ENCODE measurements at places on chromosomes 6 and 20.

DNA sequence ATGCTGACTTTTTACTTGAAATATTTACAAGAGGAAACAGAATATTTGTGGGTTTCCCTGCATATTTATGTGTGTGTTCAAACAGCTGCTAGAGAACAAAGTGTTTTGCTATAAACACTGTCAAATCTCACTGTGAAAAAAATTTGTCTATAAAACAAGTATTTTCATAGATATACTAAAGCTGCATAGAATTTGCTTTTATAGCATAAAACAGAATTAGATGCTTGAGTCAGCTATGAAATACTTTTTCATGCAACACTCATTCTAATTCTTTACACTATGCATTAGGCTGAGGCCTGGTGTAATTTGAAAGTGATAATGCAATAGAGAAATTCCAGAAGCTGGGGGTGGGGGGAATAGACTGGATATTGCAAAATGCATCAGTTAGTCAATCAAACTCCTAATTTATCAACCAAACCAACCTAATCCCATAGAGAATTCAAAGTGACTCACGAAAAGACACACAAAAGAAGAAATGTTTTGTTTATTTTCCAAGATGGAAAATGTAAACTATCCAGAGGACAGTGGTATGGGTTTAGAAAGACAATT lies 148.2 kb downstream of the LAMA2 start:
- DNase-seq: no peak

GRCh38 chr6:85643537-85644278 lies 1.0 kb upstream of the SYNCRIP start:
- DNase-seq: peak; percentile 87

- DNase-seq: no peak
Observed at GRCh38 chr6:39452306-39453145, 130.0 kb upstream of the KCNK16 start.

DNA sequence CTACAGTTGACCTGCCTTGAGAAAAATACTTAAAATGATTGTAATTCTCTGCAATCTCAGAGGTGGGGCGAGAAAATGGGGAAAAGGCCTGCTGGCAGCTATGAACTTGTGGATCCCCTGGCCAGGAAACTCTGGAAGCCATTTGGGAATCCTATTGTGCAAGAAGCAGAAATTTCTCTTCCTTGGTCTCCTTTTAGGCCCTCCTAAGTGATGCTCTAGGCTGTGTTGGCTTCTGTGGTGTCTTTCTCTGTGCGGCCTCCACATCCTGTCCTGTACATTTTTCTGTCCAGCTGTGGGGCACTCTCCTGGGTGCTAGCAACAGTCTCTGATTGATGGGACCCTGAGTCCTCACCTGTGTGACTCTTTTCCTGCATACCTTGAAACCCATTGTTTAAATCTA lies 290.9 kb downstream of the FARS2 start:
- DNase-seq: no peak

DNA sequence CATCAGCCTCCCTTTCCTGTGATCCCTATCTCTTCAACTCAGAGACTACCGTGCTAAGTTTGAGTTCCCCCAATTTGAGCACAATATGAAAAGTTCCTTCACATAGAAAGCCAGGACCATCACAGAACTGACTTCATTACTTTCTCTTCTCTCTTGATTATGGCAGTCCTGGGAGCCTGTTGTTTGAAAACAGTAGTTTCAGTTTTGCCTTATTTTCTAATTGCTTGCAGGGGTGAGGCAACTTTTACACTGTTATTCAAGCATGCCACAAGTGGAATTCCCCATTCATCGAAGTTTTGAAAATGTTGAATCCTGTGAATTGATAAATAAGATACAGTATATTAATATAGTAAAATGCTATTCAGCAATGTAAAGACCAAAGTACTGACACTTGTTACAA lies 569.7 kb upstream of the MARCKS start:
- DNase-seq: no peak

DNA sequence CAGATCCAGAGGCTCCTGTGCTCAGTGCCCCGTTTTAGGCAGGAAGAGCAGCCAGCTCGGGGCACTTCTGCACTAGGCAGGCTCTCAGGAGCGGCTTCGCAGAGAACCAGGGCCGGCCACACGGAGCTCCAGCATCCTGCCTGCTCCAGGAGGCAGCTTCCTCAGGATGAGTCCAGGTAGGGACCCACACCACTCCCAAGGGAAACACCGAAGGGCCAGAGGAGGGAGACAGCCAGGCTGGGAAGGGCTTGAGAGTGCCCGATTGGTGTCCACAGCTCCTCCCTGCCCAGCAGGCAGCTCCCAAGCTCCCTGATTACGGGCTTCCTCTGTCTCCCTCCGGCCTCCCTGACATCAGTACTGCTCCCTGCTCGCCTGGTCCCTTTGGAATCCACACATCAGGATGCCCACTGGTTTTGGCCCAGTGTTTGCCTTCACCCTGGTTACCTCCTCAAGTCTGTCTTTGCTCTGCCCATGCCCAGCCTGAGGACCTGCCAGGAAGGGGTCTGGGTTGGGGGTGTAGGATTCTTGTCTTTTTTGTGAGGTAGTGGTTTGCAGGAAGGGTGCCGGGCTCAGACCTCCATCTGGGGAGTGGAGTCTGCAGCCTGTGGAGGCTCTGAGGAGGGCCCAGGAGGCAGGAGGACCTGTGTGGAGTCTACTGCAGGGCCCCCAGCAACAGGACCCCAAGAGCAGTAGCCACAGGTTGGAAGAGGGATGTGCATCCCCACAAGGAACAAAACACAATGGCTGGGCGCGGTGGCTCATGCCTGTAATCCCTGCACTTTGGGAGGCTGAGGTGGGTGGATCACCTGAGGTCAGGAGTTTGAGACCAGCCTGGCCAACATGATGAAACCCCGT lies 11.2 kb upstream of the PYGB start:
- no peak for DNase-seq

GRCh38 chr6:19705606-19706005 lies 131.6 kb upstream of the ID4 start:
- no peak for DNase-seq

DNA sequence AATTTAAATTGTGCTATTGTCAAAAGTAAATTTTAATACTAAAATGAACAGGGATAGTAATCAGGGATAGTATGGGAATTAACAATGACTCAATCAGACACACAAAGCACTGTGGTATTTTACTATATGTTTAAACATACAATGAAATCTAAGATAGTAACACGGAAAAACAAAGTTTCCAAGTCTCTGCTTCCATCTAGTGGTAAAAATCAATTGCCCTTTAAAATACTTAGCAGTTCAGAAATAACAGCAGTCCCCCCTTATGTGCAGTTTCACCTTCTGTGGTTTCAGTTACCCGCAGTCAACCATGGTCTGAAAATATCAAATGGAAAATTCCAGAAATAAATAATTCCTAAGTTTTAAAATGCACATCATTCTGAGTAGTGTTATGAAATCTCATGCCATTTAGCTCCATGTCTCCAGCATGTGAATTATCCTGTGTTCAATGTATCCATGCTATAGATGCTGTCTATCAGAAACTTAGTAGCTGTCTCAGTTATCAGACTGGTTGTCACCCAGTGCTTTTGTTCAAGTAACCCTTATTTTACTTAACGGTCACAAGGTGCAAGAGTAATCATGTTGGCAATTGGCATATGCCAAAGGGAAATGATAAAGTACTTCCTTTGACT lies 58.5 kb downstream of the AHI1 start:
- DNase-seq: no peak

DNA sequence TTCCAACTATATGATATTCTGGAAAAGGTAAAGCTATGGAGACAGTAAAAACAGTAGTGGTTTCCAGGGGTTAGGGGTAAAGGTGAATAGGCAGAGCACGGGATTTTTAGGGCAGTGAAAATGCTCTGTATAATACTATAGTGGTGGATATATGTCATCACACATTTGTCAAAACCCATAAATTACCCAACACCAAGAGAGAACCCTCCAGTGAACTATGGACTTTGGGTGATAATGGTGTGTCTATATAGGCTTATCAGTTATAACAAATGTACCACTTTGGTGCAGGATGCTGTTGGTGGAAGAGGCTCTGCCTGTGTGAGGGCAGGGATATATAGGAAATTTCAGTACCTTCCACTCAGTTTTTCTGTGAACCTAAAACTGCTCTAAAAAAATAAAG lies 149.9 kb downstream of the GPX5 start:
- no peak for DNase-seq

DNA sequence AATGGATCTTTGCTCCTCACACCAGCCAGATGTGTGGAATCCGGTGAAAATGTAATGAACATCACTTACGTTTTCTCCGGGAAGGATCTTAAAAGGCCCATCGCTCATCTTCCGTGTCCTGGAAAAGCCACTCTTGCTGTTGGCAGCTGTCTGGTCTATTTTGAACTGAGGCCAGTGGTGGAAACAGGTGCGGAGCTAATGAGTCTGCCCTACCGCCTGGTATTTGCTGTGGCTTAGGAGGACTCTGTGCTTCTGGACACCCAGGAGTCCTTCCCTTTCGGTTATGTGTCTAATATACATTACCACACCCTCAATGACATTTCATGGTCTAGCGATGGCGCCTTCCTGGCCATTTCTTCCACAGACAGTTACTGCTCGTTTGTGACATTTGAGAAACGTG lies 264.2 kb upstream of the PREP start:
- no peak for DNase-seq

- no peak for DNase-seq
Observed at GRCh38 chr6:52686878-52687699, 16.2 kb downstream of the TMEM14A start.

GRCh38 chr20:57440678-57441509 lies 49.7 kb downstream of the RBM38 start:
- DNase-seq: peak; percentile 90

DNA sequence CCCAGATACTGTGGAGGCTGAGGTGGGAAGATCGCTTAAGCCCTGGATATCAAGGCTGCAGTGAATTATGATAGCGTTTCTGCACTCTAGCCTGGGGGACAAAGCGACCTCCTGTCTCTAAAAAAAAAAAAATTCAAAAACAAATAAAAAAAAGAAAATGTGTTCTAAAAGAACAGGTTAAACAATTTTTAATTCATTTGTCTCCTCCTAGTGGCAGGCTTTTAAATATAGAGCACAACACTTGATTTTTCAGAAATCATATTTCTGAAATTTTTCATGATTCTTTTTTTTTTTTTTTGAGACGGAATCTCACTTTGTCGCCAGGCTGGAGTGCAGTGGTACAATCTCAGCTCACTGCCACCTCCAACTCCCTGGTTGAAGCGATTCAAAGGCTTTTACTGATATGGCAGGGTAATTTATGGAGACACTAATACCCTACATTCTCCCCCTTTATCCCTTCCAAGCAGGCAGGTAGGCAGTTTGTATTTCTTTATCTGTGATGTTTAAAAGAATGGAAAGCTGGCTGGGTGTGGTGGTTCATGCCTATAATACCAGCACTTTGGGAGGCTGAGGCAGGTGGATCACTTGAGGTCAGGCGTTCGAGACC lies 8.7 kb upstream of the GTF3C6 start:
- DNase-seq: no peak

GRCh38 chr20:57448764-57449354 lies 57.7 kb downstream of the RBM38 start:
- no peak for DNase-seq

GRCh38 chr6:166620478-166621113 lies 6.5 kb downstream of the RPS6KA2 start:
- DNase-seq: no peak

GRCh38 chr6:149459761-149460160 lies 25.1 kb downstream of the ZC3H12D start:
- DNase-seq: no peak

GRCh38 chr20:9490161-9490560 lies 24.2 kb upstream of the LAMP5 start:
- DNase-seq: no peak

- DNase-seq: no peak
Observed at GRCh38 chr20:7499201-7499600, 441.1 kb downstream of the HAO1 start.

- no peak for DNase-seq
Observed at GRCh38 chr6:147251072-147251471, 46.9 kb downstream of the STXBP5 start.

DNA sequence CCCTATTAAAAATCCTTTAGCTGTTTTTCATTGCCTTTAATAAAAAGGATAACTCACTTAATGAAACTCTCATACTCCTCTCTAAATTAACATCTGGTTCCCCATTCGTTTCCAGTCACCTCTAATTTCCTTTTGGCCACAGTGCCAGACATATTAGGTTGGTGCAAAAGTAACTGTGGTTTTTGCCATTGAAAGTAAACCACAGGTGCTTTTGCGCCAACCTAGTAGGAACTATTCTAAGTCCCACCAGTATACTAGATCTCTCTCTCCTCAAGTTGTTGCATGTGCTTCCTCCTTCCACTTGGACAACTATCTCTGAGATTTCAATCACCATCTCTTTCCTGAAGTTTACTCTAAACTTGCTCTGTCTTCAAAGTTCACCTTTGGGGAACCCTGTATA lies 961.1 kb downstream of the TBC1D32 start:
- no peak for DNase-seq

GRCh38 chr6:21225912-21226311 lies 367.6 kb upstream of the SOX4 start:
- DNase-seq: no peak

DNA sequence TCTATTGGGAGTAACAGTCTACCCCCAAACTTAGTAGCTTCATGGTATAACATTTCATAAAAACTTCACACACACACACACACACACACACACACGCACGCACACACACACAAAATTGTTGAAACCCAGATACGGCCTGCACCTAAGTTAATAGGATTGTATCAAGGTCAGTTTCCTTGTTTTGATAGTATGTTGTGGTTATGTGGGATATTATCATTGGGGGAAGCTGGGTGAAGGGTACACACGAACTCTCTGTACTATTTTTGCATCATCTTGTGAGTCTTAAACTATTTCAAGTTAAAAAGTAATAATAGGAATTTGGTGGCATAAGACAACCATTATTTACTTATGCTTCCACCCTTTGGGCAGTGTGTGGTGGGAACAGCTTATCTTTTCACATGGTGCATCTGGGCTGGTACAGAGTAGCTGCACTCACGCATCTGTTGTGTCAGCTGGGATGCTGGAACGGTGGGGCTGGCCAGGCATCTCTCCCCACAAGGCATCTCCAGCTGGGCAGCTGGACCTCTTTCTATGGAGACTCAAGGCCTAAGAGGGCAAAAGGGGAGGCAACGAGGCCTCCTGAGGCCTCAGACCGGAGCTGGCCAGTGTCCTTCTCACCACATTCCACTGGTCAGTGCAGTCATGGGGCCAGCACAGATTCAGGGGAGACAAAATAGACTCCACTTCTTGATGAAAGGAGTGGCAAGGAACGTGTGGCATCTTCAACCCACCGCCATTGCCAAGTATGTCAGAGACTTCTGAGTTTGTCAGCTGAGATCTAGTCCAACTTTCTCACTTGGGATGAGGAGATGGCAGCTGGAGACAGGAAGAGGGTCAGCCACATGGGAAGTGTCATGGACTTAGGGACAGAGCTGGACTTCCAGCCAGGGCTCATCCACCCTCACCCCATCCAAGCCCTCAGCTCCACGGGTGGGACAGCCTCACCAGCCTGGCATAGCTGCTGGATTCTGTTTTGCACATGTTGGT lies 20.5 kb upstream of the IP6K3 start:
- DNase-seq: no peak
